ENCODE measurements at places on chromosomes 2 and 18.

DNA sequence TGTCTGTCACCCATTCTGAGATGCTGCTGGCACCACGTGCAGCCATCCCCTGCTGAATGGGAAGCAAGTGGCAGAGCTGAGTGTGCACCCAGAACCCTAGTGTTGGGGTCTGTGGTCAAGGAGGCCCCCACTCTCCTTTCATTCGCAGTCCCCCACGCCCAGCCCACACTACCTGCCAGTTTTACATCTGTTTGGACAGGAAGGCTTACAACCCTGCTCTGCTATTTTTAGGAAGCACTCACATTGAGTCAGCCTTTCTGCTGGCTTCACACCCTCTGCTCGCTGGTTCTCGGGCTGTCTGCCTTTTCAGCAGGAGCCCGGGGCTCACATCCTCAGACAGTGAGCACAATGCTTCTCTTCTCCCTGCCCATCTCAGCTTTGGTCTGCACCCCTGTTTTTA is 10.7 kb upstream of the ADCY3 start:
- no peak overlapping the region for H3K4me3 ChIP-seq
- no peak for DNase-seq
- H3K4me1 ChIP-seq: peaks cover 16% of the 10 kb centered on the region

- no peaks in the 10 kb centered on the region for H3K27me3 ChIP-seq
- no peak overlapping the region for H3K27ac ChIP-seq
- no peak for DNase-seq
- no peak overlapping the region for H3K4me3 ChIP-seq
Measured at GRCh38 chr2:235402422-235402821, 91.4 kb upstream of the AGAP1 start.

- H3K36me3 ChIP-seq: no peaks in the 10 kb centered on the region
- peaks cover 14% of the 10 kb centered on the region for H3K4me1 ChIP-seq
- no peak overlapping the region for H3K27ac ChIP-seq
- no peak for DNase-seq
- H3K27me3 ChIP-seq: no peaks in the 10 kb centered on the region
Measured at GRCh38 chr2:234334756-234335155, 162.1 kb downstream of the ARL4C start.

GRCh38 chr2:240956935-240957655 is 41.3 kb upstream of the SNED1 start:
- H3K36me3 ChIP-seq: no peaks in the 10 kb centered on the region
- H3K27ac ChIP-seq: no peak overlapping the region
- no peaks in the 10 kb centered on the region for H3K27me3 ChIP-seq
- H3K4me3 ChIP-seq: no peak overlapping the region

GRCh38 chr2:238134393-238134785 is 4.1 kb upstream of the KLHL30 start:
- no peak for DNase-seq
- H3K27me3 ChIP-seq: no peaks in the 10 kb centered on the region
- H3K27ac ChIP-seq: no peak overlapping the region
- no peaks in the 10 kb centered on the region for H3K4me1 ChIP-seq
- no peak overlapping the region for H3K4me3 ChIP-seq

DNA sequence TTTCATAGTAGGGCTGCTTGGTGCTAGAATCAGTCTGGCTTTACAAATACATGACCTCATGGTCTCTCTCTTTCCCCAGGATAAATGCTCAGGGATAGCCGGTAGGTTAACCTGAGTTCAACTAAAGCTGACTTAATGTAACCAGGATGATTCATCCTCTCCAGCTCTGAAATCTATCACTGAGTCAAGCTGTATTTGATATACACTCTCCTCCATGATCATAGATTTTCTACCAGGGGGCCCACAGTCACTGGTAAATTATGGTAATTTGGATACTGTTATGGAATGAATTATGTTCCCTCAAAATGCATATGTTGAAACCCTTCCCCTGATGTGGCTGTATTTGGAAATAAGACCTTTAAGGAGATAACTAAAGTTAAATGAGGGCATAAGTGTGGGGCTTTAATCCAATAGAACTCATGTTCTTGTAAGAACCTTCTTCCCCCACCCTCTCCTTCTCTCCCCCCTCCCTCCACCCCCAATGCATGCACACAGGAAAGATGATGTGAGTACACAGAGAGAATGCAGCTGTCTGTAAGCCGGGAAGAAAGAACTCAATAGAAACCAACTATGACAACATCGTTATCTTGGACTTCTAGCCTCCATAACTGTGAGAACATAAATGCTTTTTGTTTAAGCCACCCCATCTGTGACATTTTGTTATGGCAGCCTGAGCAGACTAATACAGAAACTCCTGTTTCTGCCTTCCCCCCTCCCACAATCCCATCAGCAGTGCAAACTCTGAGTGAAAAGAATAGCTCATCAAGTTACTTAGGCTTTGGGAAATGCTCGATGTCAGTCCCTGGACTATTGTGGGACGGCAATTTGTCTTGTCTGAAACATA is 134.9 kb upstream of the KYNU start:
- H3K27me3 ChIP-seq: no peaks in the 10 kb centered on the region
- no peak overlapping the region for H3K4me3 ChIP-seq

DNA sequence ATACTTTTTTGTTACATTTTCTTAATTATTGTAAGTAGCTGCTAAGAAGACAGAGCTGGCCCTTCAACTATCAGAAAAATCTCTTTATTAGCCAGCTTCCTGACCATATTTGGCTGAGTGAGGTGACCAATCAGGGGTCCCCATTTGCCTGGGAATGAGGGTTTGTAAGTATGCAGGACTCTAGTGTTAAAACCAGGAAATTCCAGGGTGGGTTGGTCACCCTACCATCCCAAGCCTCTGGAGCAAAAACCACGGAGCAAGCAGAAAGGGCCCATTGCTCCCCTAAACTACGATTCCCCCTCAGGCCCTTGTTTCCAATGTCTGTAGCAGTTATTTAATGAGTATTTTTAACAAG is 165.6 kb upstream of the NCKAP5 start:
- H3K36me3 ChIP-seq: no peaks in the 10 kb centered on the region
- H3K4me3 ChIP-seq: no peak overlapping the region
- no peaks in the 10 kb centered on the region for H3K27me3 ChIP-seq
- no peak overlapping the region for H3K27ac ChIP-seq
- no peaks in the 10 kb centered on the region for H3K4me1 ChIP-seq
- no peak for DNase-seq

DNA sequence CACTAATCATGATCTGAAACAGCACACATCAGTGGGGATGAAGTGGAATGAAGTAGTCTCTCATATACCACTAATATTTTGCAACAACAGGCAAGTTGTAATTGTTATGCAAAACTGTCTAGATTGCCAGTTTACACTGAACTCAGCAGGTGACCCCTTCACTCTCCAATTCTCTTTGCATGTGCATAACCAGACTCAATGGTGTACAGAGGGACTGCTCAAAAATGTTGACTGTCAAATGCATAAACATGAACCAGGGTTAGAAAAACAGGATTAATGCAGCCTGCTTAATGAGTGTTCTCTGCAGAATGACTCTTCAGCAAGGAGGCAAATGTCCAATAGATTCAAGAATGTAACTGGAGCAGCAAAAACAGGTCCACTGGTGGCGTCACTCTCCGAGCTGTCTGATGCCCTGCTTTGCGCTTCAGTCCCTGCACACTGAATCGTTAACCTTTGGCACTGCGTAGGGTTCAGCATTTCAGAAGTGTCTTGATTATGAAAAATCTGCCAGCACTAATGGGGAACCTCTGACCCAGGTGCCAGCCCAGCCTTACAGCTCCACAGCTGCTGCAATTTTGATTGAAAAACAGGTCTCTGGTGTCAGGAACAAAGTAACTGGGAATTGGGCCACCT is 209.3 kb downstream of the TDRD15 start:
- no peaks in the 10 kb centered on the region for H3K4me1 ChIP-seq
- no peak overlapping the region for H3K27ac ChIP-seq
- no peak overlapping the region for H3K4me3 ChIP-seq
- H3K36me3 ChIP-seq: no peaks in the 10 kb centered on the region
- no peak for DNase-seq

DNA sequence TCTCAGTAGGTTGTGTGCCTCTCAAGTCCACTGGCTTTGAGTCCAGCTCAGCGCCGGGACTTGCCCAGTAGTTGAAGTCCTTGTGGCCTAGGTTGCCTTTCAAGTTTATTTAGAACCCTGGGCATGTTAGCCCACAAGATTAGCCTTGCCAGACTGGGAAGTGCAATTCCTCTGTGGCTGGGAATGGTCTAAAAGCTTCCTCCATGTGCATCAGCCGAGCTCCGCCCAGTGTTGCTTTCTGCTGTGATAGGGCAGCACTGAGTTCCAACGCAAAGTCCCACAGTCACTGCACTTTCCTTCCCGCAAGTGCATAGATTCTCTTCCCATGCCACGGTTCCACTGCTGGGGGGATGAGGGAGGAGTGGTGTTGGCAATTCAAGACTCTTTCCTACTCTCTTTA is 308.9 kb upstream of the THUMPD2 start:
- no peaks in the 10 kb centered on the region for H3K36me3 ChIP-seq
- no peak overlapping the region for H3K27ac ChIP-seq
- DNase-seq: no peak
- no peak overlapping the region for H3K4me3 ChIP-seq

DNA sequence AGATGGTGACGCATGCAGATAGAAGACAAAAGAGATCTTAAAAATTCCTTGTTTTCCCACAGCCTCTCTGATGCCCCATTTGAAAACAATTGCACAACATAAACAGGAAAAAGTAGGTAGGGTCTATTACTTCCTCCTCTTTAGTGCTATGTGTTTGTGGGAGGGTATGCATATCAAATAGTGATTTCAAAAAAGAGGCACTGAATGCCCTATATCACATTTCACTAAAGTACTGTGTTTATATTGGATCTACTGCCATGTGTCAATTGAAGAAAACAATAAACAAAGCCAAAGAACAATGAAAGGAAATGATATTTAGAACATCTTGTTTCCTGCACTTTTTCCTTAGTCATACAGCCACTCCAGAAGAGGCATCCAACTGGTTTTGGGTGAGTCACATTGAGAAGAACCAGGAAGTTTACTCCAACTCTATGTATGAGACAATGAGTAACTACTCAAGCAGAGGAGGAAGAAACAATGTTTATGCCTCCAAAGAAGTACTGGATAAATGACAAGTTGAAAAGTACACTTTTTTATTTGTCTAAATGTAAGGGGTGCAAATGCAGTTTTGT is 583.6 kb downstream of the FBXO15 start:
- H3K4me3 ChIP-seq: no peak overlapping the region
- no peaks in the 10 kb centered on the region for H3K27me3 ChIP-seq
- no peaks in the 10 kb centered on the region for H3K4me1 ChIP-seq
- no peak for DNase-seq
- no peaks in the 10 kb centered on the region for H3K36me3 ChIP-seq

DNA sequence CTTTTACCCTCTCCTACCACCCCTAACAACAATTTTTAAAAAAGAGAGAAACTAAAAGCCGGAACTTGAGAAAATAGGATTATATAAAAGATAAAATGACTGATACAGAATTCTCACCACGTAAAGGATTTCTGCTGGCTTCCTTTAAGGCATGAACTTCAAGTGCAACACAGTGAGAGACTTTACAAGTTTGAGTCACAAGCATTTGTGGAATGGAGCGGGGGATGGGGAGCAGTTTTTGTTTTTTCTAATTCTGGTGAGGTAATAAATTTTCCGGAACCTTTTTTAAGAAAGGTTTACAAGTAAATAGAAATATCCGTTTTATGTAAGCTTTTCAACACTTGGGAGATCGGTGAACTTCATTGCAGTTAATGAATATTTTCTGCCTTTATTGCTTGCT is 1.8 kb upstream of the CDH2 start:
- H3K4me1 ChIP-seq: no peaks in the 10 kb centered on the region
- H3K4me3 ChIP-seq: no peak overlapping the region
- no peak for DNase-seq
- peaks cover 3% of the 10 kb centered on the region for H3K27me3 ChIP-seq

GRCh38 chr18:43587538-43588153 is 310.4 kb upstream of the SYT4 start:
- no peak for DNase-seq
- H3K36me3 ChIP-seq: no peaks in the 10 kb centered on the region
- H3K4me1 ChIP-seq: no peaks in the 10 kb centered on the region
- no peak overlapping the region for H3K27ac ChIP-seq
- H3K27me3 ChIP-seq: no peaks in the 10 kb centered on the region
- H3K4me3 ChIP-seq: no peak overlapping the region

GRCh38 chr2:236997069-236997715 is 88.5 kb upstream of the COPS8 start:
- no peaks in the 10 kb centered on the region for H3K36me3 ChIP-seq
- no peak overlapping the region for H3K4me3 ChIP-seq
- no peak overlapping the region for H3K27ac ChIP-seq
- H3K27me3 ChIP-seq: no peaks in the 10 kb centered on the region

DNA sequence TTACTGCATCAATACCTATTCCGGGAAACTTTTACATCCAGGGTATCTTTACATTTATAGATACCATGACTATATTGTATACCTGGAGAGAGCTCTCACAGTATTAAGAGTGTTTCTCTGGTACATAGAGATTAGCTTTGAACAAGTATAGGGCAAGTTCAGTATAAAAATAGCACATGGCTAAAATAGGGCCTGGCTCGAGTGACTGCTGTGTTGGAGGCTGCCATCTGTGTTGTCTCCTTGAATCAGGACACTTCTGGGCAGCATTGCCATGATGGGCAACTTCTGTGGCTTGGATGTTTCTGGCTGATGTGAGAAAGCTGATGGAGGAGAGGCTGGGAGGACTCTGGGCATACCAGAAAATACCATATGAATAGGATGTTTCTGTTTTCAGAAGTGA is 18.7 kb downstream of the ARHGAP28 start:
- no peaks in the 10 kb centered on the region for H3K36me3 ChIP-seq
- H3K27me3 ChIP-seq: no peaks in the 10 kb centered on the region
- H3K4me1 ChIP-seq: no peaks in the 10 kb centered on the region
- no peak overlapping the region for H3K4me3 ChIP-seq

- H3K36me3 ChIP-seq: no peaks in the 10 kb centered on the region
- no peak for DNase-seq
- H3K27ac ChIP-seq: no peak overlapping the region
Measured at GRCh38 chr2:210190345-210190744, 19.1 kb upstream of the KANSL1L start.

- no peaks in the 10 kb centered on the region for H3K4me1 ChIP-seq
- no peaks in the 10 kb centered on the region for H3K36me3 ChIP-seq
- H3K4me3 ChIP-seq: no peak overlapping the region
- H3K27ac ChIP-seq: no peak overlapping the region
Measured at GRCh38 chr2:17867133-17867532, 11.3 kb upstream of the KCNS3 start.

- H3K4me3 ChIP-seq: no peak overlapping the region
- no peaks in the 10 kb centered on the region for H3K36me3 ChIP-seq
- no peak overlapping the region for H3K27ac ChIP-seq
- H3K4me1 ChIP-seq: no peaks in the 10 kb centered on the region
- no peaks in the 10 kb centered on the region for H3K27me3 ChIP-seq
Measured at GRCh38 chr2:9236045-9236344, 29.4 kb downstream of the ASAP2 start.

DNA sequence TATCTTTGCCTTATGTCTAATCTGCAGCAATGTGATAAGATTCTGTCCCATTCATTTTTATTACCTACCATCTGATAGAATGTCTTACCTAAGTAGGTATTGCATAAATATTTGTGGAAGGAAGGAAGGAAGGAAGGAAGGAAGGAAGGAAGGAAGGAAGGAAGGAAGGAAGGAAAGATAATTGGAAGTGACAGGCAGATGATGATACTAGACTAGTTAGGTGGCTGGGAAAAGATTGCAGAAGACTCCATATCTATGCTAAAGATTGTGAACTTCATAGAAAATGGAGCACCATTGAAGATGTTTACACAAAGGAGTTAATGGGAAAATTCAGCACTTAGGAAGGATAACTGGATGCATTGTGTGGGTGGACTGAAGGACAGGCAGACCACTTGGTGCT is 909.0 kb downstream of the EPHA4 start:
- H3K27me3 ChIP-seq: no peaks in the 10 kb centered on the region
- H3K4me1 ChIP-seq: no peaks in the 10 kb centered on the region
- DNase-seq: no peak
- no peak overlapping the region for H3K27ac ChIP-seq

GRCh38 chr2:227360351-227360750 is 18.8 kb downstream of the TM4SF20 start:
- no peak overlapping the region for H3K4me3 ChIP-seq
- H3K36me3 ChIP-seq: peaks cover 9% of the 10 kb centered on the region
- H3K4me1 ChIP-seq: no peaks in the 10 kb centered on the region
- H3K27me3 ChIP-seq: no peaks in the 10 kb centered on the region

All from CD8-positive, alpha-beta memory T cell (primary cell).